Activated T-helper 17 cell treated with anti-CD3 and anti-CD28 coated beads, Interleukin-2, amount 50 U/mL, for 72 hours (primary cell): ENCODE measurements at places on chromosomes 6 and 20. TPM values are rescaled to one million over a fixed set of nuclear protein-coding genes. Genes with fewer than 3 reads are reported as not detected.

The LCA5 gene
- total RNA-seq = 0.28 TPM

DNA sequence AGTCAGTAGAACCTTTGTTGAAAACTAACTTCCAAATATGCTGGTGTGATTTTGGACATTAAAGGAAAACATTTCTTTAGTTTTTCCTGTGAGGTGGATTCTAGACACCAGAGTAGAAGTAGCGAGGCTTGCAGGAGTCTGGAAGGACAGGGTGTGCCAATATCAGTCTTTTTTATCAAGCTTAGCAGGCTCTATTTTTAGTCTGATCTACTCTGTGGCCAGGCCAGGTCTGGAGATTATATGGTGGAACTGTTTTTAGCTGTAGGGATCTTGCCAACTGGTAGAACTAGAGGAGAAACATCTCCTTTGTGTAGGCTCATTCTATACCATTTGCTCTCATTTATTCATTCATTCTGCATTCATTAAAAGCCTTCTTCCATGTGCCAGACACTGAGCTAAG lies 42.7 kb downstream of the LRP11 start:
- ATAC-seq = no peak

- no peak for ATAC-seq
These were observed 26.2 kb downstream of the CDYL start for GRCh38 chr6:4802312-4802935.

DNA sequence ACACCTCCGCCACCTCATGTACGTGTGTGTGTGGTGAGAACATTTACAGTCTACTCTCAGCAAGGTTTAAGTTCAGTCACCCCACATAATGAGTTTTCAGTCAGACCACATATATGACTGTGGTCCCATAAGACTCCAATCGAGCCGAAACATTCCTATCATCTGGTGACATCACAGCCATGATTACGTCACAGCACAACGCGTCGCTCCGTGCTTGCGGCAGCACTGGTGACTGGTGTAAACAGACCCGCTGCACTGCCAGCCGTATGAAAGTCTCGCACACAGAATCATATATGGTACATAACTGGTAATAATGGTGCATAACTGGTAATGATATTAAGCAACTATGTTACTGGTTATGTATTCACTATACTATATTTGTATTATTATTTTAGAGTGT lies 150.7 kb downstream of the DLL1 start:
- ATAC-seq = no peak
